ENCODE measurements at places on chromosomes 12 and 14.

DNA sequence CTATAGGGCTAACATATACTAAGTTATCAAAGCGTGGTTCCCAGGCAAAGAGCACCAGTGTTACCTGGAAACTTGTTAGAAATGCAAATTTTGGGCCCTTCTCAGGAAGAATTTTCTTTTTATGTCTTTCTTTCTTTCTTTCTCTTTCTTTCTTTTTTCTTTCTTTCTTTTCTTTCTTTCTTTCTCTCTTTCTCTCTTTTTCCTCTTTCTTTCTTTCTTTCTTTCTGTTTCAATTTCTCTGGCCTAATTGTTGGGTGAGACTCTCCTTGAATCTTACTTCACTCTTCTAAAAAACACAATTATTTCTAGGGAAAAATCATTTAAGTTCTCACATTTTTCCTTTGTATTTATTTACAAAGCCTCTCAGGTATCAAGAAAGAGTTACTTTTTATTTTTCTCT lies 46.5 kb upstream of the RAP1B start:
- DNase-seq: no peak

DNA sequence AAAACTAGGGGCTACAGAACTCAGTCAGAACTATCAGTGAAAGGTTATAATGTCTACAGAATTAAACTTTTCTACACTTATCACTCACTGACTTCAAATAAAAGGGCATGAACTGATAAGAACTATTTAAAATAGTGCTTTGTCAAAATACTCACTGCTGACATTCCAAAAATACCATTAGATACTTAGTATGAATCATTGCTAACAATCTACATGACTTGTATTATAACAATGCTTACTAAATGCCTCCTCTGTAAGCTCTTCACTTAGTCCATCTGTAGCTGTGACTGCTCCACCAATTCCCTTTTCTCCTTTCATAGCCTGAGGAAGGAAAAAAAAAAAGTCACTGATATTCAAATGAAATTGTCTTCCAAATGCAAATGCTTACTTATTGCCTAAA lies 17.0 kb downstream of the NFYB start:
- no peak for DNase-seq

GRCh38 chr12:68359674-68360073 lies 27.5 kb upstream of the MDM1 start:
- no peak for DNase-seq

GRCh38 chr14:80924365-80925103 lies 17.0 kb downstream of the CEP128 start:
- DNase-seq: no peak

- DNase-seq: no peak
These were observed 41.7 kb upstream of the MYRFL start for GRCh38 chr12:69783365-69783764.

DNA sequence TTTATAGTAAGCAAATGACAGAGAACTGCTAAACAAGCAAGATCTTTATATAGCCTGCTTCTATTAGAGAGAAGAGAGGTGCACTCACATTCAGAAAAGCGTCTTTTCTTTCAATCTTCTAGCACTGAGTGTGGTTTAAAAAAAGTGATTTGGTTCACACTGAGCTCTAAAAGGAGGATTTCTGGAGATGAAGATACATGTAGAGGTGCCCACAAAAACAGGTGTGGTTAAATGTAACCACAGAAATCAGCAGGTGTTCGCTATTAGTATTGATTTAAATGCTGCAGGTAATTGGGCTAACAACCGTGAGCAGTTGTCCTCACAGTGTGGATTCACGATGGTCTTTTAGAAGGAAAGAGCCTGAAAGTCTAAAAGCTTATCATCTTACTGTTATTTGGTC lies 10.7 kb downstream of the PKP2 start:
- DNase-seq: no peak

- no peak for DNase-seq
These were observed 42.7 kb downstream of the TMBIM6 start for GRCh38 chr12:49783917-49784676.

- DNase-seq: no peak
These were observed 152.5 kb downstream of the SAMD4A start for GRCh38 chr14:54719406-54719805.

DNA sequence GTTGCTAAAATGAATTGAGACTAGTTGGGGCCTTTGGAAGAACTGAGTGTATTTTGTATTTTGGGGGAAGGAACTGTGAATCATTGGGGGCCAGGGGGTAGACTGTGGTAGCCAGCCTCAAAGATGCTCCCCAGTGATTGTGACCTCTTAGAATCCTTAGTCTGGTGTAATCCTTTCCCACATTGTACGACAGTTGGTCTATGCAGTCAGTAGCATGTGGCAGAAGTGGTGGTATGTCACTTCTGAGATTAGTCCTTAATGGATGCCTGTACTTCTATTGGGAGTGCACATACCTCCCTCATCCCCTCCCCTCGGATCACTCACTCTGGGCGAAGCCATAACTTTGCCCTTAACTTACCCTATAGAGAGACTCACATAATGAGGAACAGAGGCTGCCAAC lies 48.0 kb downstream of the USP15 start:
- DNase-seq: no peak

- no peak for DNase-seq
These were observed 318.1 kb downstream of the ZFP36L1 start for GRCh38 chr14:68474741-68475140.

DNA sequence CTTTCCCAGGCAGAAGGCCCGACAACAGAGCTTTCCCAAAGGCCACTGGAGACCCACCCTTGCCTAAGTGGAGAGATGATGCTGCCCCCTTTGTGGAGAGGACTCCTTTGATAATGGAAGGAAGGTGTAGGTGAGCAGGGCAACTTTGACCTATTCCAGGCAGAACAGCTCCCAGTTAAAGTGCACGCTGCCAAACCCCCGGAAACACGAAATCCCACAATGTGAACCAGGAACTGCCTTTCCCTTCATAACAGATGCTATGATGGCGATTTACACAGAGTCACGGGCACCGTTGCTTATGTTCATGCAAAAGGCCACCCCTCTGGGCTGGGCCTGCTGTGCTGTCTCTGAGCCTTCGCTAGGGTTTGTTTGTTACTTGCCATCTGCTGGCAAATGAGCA lies 34.6 kb downstream of the PRIMA1 start:
- DNase-seq: no peak

DNA sequence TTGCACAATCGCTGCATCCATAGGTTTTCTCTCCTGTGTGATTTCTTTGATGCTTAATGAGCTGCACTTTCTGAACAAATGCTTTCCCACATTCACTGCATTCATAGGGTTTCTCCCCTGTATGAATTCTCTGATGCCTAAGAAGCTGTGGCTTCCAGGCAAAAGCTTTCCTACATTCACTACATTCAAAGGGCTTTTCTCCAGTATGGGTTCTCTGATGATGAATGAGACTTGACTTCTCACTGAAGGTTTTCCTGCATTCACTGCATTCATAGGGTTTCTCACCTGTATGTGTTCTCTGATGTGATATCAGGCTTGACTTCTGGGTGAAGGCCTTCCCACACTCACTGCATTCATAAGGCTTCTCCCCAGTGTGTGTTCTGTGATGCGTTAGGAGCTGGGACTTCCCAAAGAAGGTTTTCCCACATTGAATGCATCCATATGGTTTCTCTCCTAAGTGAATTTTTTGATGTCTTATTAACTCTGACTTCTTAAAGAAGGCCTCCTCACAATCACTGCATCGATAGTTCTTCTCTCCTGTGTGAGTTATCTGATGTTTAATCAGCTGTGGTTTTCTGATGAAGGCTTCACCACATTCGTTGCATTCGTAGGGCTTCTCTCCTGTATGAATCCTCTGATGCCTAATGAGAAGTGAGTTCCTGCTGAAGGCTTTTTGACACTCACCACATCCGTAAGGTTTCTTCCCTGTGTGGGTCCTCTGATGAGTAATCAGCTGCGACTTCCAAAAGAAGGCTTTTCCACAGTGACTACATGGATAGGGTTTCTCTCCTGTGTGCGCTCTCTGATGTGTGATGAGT lies 30.3 kb downstream of the ZNF605 start:
- DNase-seq: no peak

DNA sequence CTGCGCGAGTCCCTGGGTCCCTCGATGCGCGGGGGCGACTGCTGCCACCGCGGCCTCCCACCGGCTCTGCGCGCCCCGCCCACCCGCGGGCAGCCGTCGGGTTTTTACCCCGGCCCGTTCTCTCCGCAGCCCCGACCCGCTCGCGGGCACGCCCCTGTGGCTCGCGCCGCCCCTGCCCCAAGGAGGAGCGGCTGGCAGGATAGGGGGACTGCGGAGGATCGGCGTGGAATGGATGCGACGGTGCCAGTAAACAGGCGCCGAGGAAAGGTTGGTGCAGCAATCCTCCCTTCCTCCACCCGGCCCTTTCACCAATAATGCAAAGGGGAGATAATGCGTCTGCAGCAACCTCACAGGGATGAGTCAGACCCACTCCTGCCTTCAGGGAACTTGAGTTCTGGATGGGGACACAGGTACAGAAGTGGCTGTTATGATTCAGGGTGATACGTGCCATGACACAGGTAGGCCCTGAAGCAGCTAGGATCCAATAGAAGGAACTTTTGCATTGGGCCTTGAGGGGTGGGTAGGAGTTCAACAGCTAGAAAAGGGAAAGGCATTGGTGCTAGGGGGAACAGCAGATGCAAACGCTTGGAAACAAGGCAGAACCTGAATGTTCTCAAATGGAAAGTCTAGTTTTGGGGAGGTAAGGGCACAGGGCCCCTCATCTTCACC lies 554 bp upstream of the DEGS2 start:
- no peak for DNase-seq

DNA sequence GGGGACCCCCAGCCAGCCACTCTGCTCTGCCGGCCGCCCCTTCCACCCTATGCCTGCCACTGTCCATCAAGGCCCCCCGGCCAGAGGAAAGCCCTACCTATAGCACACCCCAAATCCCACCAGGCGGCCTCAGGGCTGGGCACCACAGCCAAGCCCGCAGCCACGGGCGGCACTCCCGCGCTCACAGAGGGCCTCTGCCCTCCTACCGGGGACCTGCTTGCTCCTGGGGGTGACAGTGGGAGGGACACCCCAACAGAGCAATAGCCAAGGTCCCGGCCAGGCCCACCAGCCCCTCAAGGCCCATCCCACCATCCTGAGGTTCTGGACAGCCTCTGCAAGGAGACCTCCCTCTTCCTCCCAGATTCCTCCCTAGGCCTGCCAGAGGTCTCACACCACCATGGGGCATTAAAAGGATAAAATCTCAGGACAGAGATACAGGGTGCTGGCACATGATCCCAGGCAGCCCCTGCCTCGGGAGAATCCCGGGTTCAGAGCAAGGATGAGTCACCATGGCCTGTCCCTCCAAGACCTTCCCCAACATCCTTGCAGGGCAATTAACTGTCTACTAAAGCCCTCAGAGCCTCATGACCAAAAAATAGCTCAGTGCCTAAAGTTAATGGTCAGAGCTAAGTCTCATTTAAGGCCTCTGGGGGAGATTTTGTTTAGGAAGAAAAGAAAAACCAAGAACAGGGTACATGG lies 17.1 kb downstream of the CCDC85C start:
- DNase-seq: no peak

- DNase-seq: no peak
These were observed 9.3 kb upstream of the HDAC7 start for GRCh38 chr12:47828976-47829482.

DNA sequence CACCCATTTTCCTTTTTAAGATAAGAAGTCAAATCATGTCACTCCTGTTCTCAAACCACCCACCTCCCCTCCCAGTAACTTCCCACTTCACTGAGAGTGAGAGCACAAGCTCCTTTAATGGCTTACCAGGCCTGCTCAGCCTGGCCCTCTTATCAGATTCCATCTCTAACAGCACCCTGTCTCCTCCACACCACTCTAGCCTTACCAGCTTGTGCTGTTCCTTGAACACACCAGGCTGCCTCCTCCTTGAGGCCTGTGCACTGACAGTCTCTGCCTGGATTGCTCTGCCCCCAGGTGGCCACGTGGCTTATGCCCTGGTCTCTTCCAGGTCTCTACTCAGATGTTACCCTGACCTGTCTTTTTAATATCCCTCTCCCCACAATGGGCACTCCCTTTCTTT lies 40.1 kb upstream of the EVL start:
- no peak for DNase-seq

DNA sequence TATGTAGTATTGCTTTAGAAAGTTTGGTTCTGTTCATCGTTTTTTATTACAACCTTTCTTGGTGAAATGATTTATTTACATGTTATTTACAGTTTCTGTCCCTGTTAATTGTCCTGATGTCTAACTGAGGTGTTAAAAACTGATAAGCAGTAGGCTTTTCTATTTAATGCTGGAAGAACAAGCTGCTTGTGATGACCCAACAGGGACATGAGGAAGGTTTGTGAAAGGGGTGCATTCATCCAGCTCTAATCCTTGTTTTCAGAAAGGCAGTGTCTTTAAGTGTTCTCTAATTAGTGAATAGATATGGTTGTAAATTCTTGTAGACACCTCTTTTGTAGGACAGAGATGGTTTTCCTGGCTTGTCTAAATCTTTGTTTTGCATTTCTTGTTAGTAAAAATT lies 191.4 kb downstream of the FOXA1 start:
- no peak for DNase-seq

GRCh38 chr12:113222730-113223531 lies 1.7 kb downstream of the TPCN1 start:
- DNase-seq: no peak

DNA sequence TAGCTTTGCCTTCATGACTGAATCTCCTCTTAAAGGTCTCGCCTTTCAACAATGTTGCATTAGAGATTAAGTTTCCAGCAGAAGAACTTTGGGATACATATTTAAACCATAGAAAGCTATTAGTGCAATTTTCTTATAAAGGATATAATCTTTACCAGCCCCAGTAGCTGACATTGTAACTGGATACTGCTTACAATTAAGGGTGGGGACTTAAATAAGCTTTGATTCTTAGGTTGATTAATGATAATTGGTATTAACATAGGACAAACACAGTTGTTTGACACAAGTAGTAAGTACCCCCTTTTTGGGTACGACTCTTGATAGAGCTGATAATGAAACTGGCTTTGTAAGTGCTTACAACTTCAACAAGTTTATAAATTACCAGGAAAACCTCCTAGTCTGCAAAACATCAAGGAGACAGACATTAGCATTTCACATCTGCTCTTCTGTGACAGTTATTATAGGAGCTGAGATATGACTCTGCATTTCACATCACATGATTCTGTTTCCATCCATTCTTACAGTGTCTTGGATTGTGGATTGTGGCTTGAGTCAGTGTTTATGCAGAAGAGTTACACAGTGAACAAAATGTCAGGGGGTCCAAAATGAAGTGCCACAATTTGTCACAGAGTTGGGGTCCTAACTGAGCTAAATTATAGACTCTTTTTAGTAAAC lies 249.1 kb upstream of the E2F7 start:
- DNase-seq: no peak
